Activated CD4-positive, alpha-beta T cell treated with anti-CD3 and anti-CD28 coated beads, Interleukin-2, Interleukin-6, amounts not matched to agents 100 ng/mL and 50 ng/mL, durations not matched to agents 16 hours and 8 hours (primary cell): ENCODE measurements at places on chromosomes 13 and 19.
A peak's percentile ranks its signal among the peaks of the same experiment; 100 is the strongest.

- DNase-seq = no peak
These were observed 380.9 kb upstream of the HTR2A start for GRCh38 chr13:47277774-47278173.

DNA sequence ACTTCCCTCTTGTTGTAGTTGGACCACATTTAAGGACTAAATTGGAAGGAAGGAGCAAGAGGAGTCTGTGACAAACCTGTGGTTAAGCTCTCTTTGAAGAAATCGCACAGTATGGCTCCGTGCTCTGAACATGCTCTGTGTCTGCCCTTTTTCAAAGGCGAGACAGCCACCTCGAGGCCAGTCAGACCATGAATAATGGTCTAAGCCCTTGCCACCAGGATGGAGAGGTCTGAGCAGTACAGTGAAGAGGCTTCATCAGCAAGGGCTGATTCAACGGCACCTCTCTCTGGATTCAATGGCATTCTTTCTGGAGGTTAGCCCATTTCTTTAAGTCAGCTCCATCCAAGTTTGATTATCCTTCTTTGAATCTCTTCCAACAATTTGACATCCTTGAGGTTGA lies 30.9 kb downstream of the FAM216B start:
- DNase-seq = peak; percentile 21

- DNase-seq = no peak
These were observed 177.1 kb upstream of the RFC3 start for GRCh38 chr13:33640832-33641231.

DNA sequence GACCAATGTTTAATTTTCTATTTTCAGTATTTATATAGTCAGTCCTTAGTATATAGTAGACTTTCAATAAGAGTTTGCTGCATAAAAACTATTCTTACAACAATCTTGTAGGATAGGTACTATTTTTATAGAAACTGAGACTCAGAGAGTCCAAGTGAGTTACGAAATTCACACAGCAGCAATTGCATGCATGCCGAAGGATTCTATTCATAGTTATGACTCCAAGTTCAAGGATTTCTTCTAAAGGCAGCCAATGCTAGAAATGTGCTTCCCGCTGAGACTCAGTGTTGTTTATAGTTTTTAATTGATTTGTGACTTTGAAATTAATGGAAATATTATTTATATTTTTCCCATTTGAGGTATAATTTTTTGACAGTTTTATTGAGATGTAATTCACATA lies 62.7 kb upstream of the CSNK1A1L start:
- DNase-seq = no peak

- no peak for DNase-seq
These were observed 74.2 kb downstream of the TSHZ3 start for GRCh38 chr19:31275068-31275334.

DNA sequence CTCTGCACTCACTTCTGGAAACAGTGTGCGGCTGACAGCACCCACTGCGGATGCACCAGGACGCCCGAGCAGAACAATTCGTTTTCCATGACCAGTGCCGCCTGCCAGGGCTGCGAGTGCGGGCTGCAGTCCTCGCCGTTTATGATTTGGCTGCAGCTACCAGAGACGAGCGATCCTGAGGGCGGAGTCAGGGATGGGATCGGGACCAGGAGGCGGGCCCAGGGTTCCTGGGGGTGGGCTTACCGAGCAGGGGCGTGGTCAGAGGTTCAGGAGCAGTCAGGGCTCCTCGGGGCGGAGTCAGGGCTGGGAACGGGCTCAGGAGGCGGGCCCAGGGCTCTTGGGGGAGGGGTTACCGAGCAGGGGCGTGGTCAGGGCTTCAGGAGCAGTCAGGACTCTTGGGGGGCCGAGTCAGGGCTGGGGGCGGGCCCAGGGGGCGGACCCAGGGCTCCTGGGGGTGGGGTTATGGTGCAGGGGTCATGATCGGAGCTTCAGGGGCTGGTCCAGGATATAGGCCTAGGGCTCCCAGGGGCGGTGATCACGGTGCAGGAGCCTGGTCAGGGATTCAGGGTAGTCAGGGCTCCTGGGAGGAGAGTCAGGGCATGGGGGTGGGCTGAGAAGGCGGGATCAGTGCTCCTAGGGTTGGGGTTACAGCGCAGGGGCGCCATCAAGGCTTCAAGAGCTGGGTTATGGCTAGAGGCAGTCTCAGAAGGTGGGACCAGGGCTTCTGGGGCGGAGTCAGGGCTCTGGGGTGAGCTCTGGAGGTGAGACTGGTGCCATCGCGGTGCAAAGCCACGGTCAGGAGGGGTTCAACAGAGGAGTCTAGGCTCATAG lies 1.7 kb downstream of the KLK4 start:
- DNase-seq = peak; percentile 49

GRCh38 chr19:7385062-7385461 lies 36.3 kb downstream of the ARHGEF18 start:
- DNase-seq = no peak

- DNase-seq = no peak
These were observed 119.4 kb downstream of the SLC7A1 start for GRCh38 chr13:29476046-29476445.

GRCh38 chr13:32960626-32961025 lies 55.6 kb upstream of the KL start:
- DNase-seq = no peak

- peak; percentile 10 for DNase-seq
These were observed 35.6 kb downstream of the ATP11A start for GRCh38 chr13:112725346-112726015.

GRCh38 chr13:51221674-51222036 lies 543 bp upstream of the FAM124A start:
- no peak for DNase-seq

DNA sequence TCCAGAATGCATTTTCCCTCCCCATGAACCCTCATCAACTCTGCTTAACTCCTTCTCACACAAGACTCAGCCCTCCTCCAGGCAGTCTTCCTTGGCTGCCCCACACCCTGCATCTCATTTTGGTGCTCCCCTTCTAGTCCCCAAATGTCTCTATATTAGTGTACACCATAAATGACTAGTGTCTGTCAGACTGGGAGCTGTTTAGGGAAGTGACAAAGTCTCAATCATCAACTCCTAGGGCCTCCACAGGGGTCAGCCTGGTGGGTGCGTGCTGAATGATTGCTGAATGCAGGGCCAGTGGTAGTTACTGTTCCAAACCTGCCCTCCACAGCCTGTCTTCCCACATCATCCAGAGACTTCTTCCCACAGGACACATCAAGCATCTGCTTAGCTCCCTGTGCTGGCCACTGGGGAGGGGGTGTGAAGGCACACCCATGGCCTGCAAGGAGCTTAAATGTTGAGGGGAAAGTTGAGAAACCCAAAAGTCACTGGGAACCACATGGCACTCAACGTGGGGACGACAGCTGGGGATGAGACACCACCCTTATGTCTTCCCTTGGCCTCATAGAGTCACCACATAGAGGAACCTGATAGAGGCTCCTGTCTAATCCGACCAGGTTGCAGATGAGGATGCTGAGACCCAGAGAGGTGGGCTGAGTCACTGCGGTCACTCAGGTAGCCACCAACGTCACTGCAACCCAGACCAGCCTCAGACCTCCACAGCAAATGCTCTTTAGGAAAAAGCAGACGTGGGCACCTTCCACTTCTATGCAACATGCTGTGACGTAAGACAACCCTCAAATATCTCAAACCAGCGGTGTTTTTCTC lies 79.3 kb upstream of the TM9SF2 start:
- DNase-seq = no peak

DNA sequence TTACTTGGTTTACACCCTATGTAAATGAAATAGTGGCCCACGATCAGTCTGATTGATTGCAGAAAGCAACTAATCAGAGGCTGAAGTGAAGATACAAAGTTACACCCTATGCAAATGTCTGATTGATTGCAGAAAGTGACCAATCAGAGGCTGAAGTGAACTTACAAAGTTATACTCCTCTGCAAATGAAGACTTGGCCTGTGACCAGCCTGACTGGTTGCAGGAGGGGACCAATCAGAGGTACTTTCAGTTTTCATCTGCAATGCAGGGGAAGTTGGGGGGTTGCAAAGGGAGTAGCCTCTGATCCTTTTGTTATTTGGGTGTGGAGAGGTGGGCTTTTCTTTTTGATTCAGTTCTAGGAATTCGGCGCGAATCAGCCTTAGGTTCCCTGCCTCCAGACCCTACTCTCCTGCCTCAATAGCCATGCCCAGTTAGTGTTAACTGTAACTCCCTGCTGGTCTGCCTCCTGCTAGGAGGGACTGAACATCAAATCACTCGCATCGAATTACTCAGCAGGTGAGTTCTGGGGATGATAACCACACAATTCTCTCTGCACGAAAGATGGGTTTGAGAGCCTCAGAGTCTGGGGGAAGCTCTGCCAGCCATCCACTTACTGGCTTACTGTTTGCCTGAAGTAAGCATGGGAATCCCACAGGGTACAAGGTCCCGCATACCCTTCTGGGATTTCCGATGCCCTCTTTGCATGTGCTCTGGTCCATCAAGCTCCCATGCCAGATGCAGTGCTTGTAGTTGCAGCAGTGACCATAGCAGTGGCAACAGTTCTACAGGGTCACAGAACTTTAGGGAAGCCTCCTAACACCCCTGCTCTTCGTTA lies 7.5 kb downstream of the ARL11 start:
- DNase-seq = peak; percentile 29

- DNase-seq = no peak
These were observed 1.1 kb upstream of the ZNF546 start for GRCh38 chr19:39995794-39996193.

DNA sequence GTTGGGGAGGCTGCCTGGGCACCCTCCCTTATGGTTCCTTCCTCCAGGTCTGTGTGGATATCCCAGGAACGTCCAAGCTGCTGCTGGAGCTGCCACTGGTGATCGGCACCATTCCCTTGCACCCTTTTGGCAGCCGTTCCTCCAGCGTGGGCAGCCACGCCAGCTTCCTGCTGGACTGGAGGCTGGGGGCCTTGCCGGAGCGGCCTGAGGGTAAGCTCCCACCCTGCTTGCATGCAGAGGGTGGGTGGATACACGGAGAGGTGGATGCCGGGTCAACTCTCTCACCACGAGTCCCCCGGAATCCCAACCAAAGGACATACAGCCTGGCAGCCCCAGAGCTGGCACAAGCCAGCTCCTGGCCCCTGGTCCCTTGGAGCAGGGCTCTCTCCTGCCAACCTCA lies 2.2 kb downstream of the ARRDC2 start:
- no peak for DNase-seq

- no peak for DNase-seq
These were observed 32.6 kb downstream of the SHISA2 start for GRCh38 chr13:26019251-26019650.

- DNase-seq = no peak
These were observed 86.7 kb upstream of the TNFSF11 start for GRCh38 chr13:42487221-42487620.

DNA sequence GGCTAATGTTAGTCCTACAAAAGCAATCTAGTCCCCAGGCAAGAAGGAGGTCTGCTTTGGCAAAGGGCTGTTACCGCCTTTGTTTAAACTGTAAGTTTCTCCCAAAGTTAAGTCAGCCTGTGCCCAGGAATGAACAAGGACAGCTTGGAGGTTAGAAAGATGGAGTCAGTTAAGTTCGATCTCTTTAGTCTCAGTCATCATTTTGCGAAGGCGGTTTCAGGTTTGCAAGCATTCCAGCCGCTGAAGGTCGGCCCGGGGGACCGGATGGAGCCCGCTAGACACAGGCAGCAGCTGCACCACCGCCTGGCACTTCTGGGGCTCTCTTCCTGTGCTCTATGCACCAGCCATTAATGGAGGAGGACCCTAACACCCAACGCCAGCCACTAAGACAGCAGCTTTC lies 91.3 kb downstream of the STK24 start:
- DNase-seq = no peak

- DNase-seq = no peak
These were observed 484.5 kb downstream of the SLITRK6 start for GRCh38 chr13:85314686-85315085.

GRCh38 chr13:33871207-33872004 lies 53.5 kb downstream of the RFC3 start:
- no peak for DNase-seq
